ENCODE measurements at places on chromosomes 3 and 15.
A peak's percentile ranks its signal among the peaks of the same experiment; 100 is the strongest.

GRCh38 chr3:149655826-149656574, 1.8 kb downstream of the WWTR1 start:
- peak; percentile 72 for DNase-seq

DNA sequence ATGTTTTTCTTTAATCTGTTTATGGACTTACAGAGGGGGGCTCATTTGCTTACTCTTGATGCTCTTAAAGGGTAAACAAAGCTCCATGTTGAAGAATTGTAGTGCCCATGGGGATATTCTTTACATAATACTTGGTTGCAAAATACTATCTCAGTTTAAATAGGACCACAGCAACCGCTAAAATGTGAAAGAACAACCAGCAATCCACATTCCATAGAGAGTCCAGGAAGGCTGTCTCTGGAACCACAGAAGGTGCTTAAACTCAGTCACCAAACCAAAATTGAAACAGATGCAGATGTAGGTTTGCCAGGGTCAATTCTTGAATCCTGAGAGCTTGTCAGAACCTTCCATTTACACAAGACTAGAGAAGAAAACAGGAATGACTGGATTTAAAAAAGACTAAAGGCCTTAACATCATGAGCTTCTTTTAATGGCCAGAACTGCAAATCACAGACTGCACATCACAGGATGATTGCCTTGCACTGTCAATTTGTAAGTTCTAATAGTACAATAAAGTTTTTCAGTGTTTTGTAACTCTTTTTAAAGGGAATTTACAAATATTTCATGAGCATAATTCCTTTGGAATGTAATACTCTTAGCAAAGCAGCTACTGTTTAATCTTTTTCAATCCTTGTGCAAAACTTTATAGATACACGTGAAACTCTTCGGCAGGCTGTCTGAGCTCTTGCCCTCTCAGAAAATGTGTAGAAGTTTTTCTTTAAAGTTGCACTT, 661.6 kb downstream of the SI start:
- DNase-seq = peak; percentile 1

DNA sequence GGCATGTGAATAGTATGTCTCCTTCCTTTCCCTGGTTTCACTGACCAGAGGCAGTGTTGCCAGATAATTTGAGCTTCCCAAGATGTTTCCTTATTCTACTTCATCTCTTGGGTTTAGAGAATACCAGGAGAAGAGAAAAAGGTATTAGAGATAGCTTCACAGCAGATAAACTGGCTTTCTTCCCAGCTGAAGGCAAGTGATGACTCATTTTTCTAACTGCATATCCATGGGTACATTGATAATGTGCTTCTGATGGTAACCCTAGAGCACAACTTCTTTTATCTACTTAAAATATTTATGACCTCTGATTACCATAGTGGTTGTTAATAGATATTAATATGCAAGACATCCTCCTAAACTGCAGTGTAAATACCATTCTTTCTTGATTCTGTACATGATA, 34.6 kb upstream of the CMTM8 start:
- no peak for DNase-seq

DNA sequence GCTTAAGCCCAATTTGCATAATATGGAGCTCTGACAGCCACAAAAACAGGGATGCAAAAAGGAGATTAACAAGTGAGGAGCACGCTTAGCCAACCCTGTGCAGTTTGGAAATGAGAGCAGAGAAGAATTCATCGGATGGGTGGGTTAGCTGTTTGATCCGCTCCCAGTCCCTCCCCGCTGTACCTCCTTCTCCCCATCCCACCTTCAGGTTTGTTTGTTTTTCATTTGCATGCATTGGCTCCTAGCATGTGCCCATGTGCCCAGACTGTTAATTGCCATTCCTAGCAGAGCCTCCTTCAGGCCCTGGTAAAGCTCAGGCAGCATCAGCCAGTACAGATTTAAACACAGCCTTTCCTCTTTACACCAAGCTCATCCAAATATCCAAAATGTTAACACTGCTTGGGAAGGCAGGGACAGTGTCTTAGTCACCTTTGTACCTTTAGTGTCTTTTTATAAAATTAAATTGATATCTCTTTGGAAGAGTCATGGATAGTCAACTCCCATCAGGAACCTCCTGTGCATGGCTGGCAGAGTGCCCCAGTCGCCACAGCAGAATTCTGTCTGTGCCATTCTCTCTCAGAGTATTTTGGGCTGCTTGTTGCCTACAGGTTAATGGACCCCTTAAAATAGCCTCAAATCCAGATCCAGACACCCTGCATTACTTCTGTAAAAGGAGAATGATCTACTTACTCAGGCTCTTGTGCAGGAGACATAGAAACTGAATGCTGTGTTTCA, 244.2 kb downstream of the LSAMP start:
- DNase-seq = no peak

DNA sequence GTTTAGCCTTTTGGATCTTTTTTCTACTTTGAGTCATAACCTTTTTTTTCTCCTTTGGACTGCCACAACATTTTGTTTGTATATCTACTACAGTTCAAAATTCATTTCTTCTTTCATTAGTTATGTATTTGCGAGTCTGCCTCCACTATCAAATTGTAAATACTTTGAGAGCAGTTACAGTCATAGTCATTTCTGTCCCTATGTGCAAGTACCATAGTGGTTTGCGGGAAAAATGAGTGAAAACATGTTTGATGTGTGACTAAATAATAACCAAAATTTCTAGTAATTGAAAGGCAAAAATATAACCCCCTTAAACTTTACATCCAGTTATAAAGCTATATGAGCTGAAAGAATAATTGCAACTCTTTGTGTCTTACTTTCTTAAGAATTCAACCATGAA, 45.8 kb upstream of the CCDC50 start:
- DNase-seq = no peak

- DNase-seq = no peak
These were observed 265.9 kb downstream of the SHQ1 start for GRCh38 chr3:72582211-72582878.

- DNase-seq = no peak
These were observed 200.7 kb upstream of the SEMA6D start for GRCh38 chr15:47516558-47516957.

- DNase-seq = no peak
These were observed 963.2 kb downstream of the ROBO2 start for GRCh38 chr3:78003090-78003489.

DNA sequence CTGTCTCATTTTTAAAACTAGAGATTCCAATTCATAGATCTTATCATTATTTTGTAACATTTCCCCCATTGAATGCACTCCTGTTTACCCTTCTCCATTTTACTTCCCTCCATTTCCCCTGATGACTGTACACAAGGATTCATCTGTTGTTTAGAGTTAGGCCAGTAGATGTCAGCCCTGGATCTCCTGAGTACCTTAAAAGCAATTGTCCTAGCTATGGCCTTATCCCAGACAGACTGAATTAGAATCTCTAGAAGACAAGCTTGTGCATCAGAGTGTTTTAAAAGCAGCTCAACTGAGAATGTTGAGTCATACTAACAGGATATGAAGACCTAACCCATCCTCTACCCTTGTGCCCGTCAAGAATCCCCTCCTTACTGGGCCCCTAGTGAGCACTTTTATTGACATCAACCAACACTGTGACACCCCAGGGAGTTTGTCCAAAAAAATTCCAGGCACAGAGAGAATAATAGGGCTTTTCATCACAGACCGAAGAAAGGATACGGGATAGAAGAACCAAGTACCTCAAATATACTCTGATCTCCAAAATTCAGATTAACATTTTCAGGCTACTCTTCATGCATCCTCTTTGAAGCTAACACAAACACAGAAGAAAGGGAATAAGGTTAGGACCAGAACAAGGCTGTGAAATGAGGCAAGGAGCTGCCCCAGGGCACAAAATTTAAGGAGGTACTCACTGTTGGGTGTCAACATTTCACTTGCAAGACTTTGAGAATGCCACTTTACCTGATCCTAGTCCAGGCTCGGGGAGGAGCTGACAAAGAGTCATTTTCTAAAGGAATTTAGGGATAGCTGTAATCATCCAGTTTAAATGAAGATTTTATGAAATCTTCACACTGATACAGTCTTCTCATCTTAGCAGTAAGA, 17.1 kb downstream of the ZBED2 start:
- DNase-seq = peak; percentile 78

DNA sequence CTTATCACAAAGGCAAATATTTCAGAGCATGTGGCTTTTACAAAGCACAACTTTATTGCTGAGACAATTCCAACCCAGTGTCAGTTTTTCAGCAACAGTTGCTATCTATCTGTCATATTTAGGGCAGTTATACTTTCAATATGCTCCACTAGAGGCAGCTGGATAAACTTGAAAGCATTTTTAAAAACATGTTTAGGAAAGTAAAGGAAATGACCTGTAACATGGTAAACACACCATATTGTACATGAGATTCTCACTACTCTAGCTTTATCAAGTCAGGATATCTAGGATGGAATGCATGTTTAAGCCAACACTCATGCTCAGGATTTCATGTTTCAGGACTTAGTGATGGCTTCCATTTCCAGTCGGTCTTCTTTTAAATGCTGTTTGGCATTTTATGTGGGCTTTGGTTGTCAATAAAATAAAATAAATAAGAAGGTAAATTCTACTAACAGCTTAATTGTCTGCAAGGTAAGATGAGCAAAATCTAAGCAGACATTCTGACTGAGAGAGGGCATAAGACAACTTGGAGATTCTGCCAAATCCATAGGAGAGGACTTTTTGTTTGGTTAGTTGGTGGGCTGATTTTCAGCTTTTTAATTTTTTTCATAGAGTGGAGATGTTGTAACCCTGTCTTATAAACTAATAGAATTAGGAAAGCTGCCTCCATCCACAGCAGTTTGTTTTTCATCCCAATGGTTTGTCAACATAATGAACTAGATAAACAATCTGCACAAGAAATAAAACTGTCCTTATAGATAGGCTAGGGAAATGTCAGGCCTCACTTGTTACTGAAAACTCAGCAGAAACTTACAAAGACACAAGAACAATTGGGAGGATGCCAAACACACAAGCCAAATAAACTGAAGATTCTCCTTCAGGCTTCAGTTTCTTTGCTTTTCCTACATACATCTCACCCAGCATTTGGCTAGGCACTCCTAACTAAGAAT, 63.4 kb upstream of the CPB1 start:
- DNase-seq = peak; percentile 42

GRCh38 chr15:85171736-85172135, 190.1 kb downstream of the PDE8A start:
- no peak for DNase-seq

DNA sequence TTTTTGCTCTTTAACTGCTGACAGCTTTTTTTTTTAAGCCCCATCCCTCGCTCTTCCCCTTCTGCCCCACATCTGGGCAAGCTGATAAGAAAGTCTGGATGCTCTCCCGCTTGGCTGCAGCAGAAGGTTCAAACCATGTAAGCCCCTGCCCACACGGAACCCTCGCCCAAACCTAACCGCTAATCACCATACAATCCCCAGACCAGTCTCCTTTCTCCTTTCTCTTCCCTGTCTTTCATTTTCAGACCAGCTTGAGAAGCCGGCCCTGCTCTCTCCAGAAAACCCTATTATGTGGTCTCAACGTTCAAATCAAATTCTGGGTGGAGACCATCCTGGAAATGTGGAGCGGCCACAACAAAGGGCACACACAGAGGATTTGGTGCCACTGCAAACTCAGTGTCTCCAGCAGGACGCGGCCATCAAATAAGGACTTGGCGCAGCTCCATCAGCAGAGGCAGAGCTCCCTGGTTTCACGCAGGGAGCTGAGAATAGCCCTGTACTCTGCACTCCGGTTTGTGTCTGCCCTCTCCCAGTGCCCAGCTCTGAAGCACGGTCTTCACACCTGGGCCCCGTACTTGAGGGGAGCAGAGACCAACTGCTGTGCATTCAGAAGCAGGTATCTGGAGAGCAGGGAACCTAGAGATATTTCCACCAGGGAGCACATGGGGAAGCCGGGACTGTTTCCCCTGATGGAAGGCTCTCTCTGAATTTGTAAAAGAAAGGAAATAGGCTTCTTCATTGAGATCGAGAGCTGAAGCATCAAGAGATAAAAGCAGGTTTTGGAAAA, 92.6 kb downstream of the XXYLT1 start:
- DNase-seq = no peak

- no peak for DNase-seq
These were observed 7.6 kb downstream of the OR5K4 start for GRCh38 chr3:98361289-98361688.

GRCh38 chr15:71733122-71733521, 77.2 kb upstream of the NR2E3 start:
- DNase-seq = no peak

DNA sequence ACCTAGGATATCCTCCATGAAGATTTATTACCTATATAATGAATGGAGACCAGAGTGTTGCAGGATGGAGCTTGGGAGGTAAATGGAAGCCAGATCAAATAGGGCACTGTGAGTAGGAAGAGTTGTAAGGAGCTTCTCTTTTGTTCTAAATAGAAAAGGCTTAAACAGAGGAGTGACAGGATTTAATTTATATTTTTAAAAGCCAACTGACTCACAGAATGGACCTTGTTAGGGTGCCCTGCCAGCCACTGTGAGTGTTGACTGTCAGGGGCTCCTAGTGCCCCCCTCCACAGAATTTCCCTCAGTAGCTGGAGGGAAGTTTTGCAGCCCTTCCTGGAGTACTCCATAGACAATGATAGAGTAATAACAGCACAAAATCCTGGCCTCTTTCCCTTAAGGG, 547.5 kb downstream of the MCTP2 start:
- no peak for DNase-seq

GRCh38 chr3:42762046-42762724, 10.9 kb downstream of the CCDC13 start:
- DNase-seq = no peak

DNA sequence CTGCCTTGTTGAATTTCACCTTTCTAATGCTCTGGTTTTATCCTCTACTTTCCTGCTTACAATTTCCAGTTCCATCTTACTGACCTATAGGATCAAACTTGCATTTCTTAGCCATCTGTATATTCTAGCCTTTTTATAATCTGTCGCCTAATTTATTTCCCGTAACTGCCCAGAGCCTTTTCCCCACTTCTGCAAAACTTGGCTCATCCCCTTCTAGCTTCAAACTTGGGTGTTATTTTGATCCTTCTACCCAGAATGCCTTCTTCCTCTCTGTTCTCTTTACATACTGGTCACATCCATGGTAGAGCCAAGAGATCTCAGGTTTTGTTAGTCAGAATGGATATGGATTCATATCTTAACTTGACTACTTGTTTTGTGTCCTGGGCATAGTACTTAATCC, 2.6 kb downstream of the SACM1L start:
- no peak for DNase-seq
